WTC11 (cell line): ENCODE measurements at places on chromosomes 12 and 14. TPM values are rescaled to one million over a fixed set of nuclear protein-coding genes. Genes with fewer than 3 reads are reported as not detected.

KRT86 gene
- total RNA-seq, result 0.11 to 0.18 TPM in 2 of 3 replicates, not detected in the other

DNA sequence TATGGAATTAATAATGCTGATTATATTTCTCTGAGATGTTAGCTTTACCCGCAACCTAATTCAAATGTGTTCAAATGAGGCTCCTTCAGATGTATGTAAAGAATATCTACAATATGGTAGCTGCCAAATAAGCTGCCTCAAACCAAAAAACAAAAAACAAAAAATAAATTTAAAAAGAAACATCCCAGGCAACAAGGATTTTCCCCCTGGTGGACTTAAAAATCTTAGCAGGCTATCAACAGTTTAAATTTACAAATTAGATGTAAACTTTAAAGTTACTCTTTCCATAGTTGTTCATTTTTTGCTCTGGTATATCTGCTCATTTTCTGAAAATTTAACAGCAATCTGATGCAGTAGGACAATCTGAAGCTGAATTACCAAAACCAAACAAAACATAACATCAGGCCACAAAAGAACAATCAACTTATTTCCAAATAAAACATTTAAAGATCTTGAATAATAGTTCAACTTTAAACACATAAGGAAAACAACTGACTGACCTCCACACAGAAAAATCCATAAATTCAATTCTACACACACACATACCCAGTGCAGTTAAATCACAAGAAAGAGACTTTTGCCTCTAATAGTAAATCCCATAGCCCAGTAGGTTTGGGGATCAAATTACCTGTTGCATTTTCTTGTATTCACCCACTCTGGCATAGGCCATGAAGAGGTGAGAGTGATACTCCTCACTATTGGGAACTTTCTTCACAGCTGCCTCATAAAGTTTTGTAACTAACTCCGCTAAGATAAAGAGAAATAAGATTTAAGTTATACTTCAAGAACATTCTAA lies 21.3 kb downstream of the NAA25 start:
- peaks cover 46% of the 10 kb centered on the region for H3K36me3 ChIP-seq
- no peak overlapping the region for H3K4me3 ChIP-seq
- peak overlapping the region; percentile 1; the same call in 1 of the 2 replicates for H3K27ac ChIP-seq
- peaks cover 16% of the 10 kb centered on the region for H3K4me1 ChIP-seq
- no peaks in the 10 kb centered on the region for H3K27me3 ChIP-seq

NRXN3 gene
- total RNA-seq, result 2.5 to 3.0 TPM (median 2.9 TPM) in 3 replicates

- DNase-seq, result no peak
- H3K36me3 ChIP-seq, result no peaks in the 10 kb centered on the region
- no peak overlapping the region for H3K4me3 ChIP-seq
- peaks cover 13% of the 10 kb centered on the region for H3K27me3 ChIP-seq
- H3K4me1 ChIP-seq, result peaks cover 16% of the 10 kb centered on the region
Observed at GRCh38 chr12:1638203-1638602, 9.2 kb downstream of the WNT5B start.

DNA sequence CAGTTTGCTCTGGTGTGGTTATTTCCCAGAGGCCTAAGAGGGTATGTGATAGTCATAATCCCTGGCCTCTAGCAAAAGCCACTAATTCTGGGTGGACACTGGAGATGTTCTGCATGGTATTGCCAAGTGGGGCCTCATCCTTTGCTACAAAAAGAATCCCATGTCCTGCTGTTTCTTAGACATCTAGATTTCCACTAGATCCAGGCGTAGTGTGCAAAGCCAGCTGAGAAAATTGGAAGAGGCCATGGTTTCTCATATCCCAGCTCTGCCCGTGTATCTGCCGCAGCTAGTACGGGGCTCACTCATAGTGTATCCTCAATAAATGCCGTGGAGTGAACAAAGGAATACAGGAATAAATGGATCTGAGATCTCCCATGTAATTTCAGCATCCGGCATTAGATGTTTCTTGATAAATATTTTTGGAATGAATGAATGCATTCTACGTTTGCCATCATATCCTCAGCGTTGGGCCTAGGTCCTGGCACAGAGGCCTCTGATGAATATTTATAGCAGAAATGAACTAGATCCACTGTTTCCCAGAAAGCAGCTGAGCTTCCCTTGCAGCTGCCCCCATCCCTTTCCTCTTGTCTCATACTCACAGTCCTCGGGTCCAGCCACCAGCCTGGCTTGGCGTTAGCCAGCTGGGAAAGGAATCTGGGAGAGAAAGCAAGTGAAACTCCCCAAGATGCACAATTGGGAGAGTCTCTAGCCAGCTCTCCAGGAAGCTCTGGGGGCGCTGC lies 76.3 kb upstream of the NOS1 start:
- no peak overlapping the region for H3K4me3 ChIP-seq
- H3K27me3 ChIP-seq, result no peaks in the 10 kb centered on the region
- no peak for DNase-seq
- H3K36me3 ChIP-seq, result no peaks in the 10 kb centered on the region

PKP2 gene
- 21.7 to 22.0 TPM (median 21.9 TPM) in 3 replicates for total RNA-seq

DNA sequence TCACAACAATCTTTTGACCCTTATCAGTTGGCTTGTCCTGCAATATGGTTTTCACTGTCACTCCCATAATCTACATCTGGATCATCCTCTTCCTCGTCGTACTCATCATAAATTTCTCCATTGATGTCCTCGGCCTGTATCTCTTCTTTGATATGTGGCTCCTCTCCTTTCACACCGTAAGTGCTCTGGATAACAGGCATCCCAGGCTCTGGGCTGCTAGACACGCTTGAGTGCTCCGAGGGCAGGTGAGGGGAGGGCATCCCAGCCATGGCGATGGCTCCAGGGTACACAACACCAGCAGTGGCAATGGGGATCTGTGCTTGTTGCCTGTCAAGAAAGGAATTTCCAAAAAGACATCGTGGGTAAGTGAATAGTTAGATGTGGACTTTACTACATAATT lies 415.3 kb downstream of the SOX5 start:
- no peak overlapping the region for H3K4me3 ChIP-seq
- no peaks in the 10 kb centered on the region for H3K27me3 ChIP-seq
- peaks cover 18% of the 10 kb centered on the region for H3K4me1 ChIP-seq
- 0 out of 2 replicates have a peak overlapping the region, but pooled peaks have one; percentile 3 for H3K27ac ChIP-seq

- H3K4me1 ChIP-seq, result peaks cover 2% of the 10 kb centered on the region; the same call in 1 of the 2 replicates
- H3K27ac ChIP-seq, result no peak overlapping the region
- H3K36me3 ChIP-seq, result no peaks in the 10 kb centered on the region
- no peaks in the 10 kb centered on the region for H3K27me3 ChIP-seq
Observed at GRCh38 chr14:53378142-53378541, 225.0 kb upstream of the DDHD1 start.

- H3K4me3 ChIP-seq, result no peak overlapping the region
- no peak for DNase-seq
- peaks cover 21% of the 10 kb centered on the region for H3K4me1 ChIP-seq
- H3K36me3 ChIP-seq, result no peaks in the 10 kb centered on the region
- no peak overlapping the region for H3K27ac ChIP-seq
Observed at GRCh38 chr14:69351385-69351784, 46.7 kb downstream of the ERH start.

- H3K36me3 ChIP-seq, result no peaks in the 10 kb centered on the region
- peaks cover 67% of the 10 kb centered on the region for H3K4me1 ChIP-seq
- peak; percentile 63 for DNase-seq
- H3K4me3 ChIP-seq, result peak overlapping the region; percentile 11; the same call in 1 of the 2 replicates
- no peaks in the 10 kb centered on the region for H3K27me3 ChIP-seq
Observed at GRCh38 chr12:111412007-111412829, 6.5 kb downstream of the SH2B3 start.

DNA sequence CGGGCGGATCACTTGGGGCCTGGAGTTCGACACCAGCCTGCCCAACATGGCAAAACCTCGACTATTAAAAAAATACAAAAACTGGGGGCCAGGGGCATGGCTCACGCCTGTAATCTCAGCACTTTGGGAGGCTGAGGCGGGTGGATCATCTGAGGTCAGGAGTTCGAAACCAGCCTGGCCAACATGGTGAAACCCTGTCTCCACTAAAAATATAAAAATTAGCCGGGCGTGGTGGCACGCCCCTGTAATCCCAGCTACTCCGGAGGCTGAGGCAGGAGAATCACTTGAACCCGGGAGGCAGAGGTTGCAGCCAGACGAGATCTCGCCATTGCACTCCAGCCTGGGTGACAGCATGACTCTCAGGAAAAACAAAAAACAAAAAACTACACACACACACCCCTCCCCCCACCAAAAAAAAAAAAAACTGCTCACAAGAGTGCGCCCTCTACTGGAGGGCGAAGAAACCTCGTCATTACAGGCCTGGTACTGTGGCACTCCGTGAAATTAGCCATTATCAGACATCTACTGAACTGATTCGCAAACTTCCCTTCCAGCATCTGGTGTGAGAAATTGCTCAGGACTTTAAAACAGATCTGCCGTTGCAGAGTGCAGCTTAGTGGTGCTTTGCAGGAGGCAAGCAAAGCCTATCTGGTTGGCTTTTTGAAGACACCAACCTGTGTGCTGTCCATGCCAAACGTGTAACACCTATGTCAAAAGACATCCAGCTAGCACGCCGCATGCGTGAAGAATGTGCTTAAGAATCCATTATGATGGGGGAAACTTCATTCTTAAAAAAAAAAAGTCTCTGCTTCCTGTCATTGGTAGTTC lies 7.7 kb downstream of the PPP1R3E start:
- no peak overlapping the region for H3K27ac ChIP-seq
- no peak overlapping the region for H3K4me3 ChIP-seq
- H3K27me3 ChIP-seq, result peaks cover 99% of the 10 kb centered on the region

DNA sequence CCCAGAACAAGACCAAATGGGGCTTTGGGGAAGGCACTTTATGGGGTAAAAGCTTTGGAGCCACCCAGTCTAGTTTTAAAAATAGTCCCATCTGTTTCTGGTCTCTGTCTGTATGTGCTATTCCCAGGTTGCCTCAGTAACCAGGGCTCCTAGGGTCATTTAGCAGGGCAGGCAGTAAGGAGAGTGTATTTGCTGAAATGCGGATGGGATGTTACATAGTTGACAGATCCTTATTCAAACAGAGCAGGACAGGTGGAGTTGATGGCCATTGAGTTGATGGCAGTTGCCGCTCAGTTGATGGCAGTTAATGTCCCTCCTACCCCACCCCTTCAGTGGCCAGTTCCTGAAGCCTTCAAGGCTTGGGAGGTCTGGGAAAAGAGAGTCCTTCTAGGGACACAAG lies 4.6 kb downstream of the ZC3H10 start:
- H3K27ac ChIP-seq, result no peak overlapping the region
- peaks cover 18% of the 10 kb centered on the region for H3K36me3 ChIP-seq
- H3K4me3 ChIP-seq, result no peak overlapping the region
- H3K4me1 ChIP-seq, result peaks cover 35% of the 10 kb centered on the region
- no peaks in the 10 kb centered on the region for H3K27me3 ChIP-seq

DNA sequence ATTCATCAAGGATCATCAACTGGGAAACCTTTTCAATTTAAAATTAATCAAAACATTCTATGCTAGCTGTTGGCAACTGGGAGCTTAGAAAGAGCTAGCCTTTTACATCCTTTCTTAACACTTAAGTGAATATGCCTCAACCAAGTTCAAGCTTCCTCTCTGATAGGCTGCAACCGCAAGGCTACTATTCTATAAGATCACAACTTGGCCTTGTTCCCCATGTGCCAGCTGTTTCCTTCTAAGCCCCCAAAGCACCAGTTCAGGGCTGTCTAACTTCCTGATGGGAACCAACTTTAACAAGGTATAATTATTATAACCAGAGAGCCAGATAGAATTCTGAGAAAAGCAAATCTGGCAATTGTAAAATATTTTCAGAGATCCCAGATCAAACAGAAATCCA lies 37.0 kb downstream of the KCNC2 start:
- no peaks in the 10 kb centered on the region for H3K27me3 ChIP-seq
- H3K4me3 ChIP-seq, result no peak overlapping the region
- DNase-seq, result no peak
- no peak overlapping the region for H3K27ac ChIP-seq
- H3K36me3 ChIP-seq, result no peaks in the 10 kb centered on the region

- no peak overlapping the region for H3K4me3 ChIP-seq
- peaks cover 14% of the 10 kb centered on the region for H3K4me1 ChIP-seq
- no peaks in the 10 kb centered on the region for H3K36me3 ChIP-seq
- no peaks in the 10 kb centered on the region for H3K27me3 ChIP-seq
- no peak overlapping the region for H3K27ac ChIP-seq
Observed at GRCh38 chr14:64787619-64788018, 83.4 kb downstream of the PLEKHG3 start.

DNA sequence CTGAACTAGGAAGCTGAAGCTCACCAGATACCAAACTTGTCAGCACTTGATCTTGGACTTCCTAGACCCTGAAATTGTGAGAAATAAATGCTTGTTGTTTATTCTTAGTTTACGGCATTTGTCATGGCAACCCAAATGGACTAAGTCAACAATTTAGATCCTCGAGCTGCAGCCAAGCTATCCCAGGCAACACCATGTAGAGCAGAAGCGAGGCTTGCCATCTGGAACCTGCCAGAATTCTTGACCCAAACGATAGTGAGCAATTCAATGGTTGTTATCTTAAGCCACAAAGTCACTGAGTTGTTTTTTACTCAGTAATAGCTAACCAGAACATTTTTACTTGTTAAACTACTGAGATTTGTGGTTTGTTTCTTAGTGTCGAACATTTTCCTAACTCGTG lies 458.5 kb upstream of the FLRT2 start:
- H3K4me1 ChIP-seq, result no peaks in the 10 kb centered on the region
- H3K4me3 ChIP-seq, result no peak overlapping the region
- no peak for DNase-seq

- no peak overlapping the region for H3K27ac ChIP-seq
- no peaks in the 10 kb centered on the region for H3K27me3 ChIP-seq
- no peak for DNase-seq
- peaks cover 5% of the 10 kb centered on the region; the same call in 1 of the 2 replicates for H3K4me1 ChIP-seq
- no peaks in the 10 kb centered on the region for H3K36me3 ChIP-seq
Observed at GRCh38 chr14:74583689-74584434, 28.2 kb downstream of the LTBP2 start.

DNA sequence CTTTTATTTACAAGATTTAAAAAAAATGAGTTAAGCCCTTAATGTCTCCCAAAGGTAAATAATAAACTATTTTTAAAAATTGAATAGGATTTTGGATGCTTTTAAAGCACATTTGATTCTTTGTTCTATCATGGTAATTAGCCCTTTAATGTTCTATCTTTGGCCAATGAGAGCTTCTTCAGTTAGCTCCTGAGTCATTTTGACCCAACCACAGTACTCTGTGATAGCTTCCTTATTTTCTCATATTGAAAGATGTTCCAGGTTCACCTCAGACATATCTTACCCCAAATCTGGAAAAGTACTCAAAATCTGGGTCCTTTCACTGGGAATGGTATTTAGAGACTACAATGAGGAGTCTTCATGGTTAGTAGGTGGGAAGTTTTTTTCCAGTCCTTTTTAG lies 98.0 kb downstream of the MYRFL start:
- no peak overlapping the region for H3K27ac ChIP-seq
- H3K4me1 ChIP-seq, result peaks cover 29% of the 10 kb centered on the region
- H3K4me3 ChIP-seq, result no peak overlapping the region
- DNase-seq, result no peak
- H3K36me3 ChIP-seq, result peaks cover 15% of the 10 kb centered on the region

GRCh38 chr14:100822013-100822412 lies 3.9 kb upstream of the MEG3 start:
- DNase-seq, result no peak
- no peak overlapping the region for H3K4me3 ChIP-seq
- peaks cover 26% of the 10 kb centered on the region for H3K27me3 ChIP-seq
- H3K4me1 ChIP-seq, result peaks cover 24% of the 10 kb centered on the region

STYX gene
- 21.1 to 22.8 TPM (median 21.4 TPM) in 3 replicates for total RNA-seq

- H3K4me3 ChIP-seq, result no peak overlapping the region
- H3K27ac ChIP-seq, result no peak overlapping the region
- H3K36me3 ChIP-seq, result no peaks in the 10 kb centered on the region
Observed at GRCh38 chr14:96783043-96783914, 13.9 kb upstream of the VRK1 start.

POU6F1 gene
- total RNA-seq, result 10.2 to 14.5 TPM (median 11.2 TPM) in 3 replicates
